Cortex of kidney (tissue), 1 donor: ENCODE measurements at places on chromosomes 5 and 9.

- DNase-seq, result no peak
These were observed 9.3 kb upstream of the ADRA1B start for GRCh38 chr5:159906943-159907342.

DNA sequence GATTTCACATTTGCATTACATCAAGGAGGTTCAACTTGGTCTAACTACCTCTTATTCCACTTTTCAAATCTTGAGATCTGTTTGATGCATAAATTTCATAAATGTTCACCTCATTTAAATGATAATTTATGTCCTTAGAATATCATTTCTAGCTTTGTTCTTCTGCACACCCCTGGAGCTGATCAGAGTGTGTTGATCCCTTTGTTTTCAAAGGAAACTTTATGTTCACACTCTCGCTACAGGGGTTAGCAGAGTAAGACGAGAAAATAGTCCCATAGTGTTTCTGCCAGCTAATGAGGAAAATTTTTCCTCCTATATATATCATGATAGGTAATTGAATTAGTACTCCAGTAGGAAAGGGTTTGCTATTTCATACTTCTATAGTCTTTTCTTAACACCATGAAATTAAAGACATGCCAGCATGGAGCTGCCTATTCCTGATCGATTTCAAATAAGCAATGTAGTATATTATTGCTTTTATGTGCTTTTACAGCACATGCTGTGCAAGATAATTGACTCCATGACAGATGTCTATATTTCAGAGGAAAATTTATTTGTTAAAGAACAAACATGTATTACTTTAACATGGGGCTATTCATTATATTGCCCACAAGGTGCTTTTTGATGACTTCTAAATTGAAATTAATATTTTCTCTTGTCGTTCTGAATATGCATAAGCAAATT is 4.8 kb upstream of the PAM start:
- no peak for DNase-seq

- DNase-seq, result no peak
These were observed 211.0 kb downstream of the SNX18 start for GRCh38 chr5:54728588-54728915.

- DNase-seq, result no peak
These were observed 3.1 kb upstream of the UNC13B start for GRCh38 chr9:35158501-35159280.

DNA sequence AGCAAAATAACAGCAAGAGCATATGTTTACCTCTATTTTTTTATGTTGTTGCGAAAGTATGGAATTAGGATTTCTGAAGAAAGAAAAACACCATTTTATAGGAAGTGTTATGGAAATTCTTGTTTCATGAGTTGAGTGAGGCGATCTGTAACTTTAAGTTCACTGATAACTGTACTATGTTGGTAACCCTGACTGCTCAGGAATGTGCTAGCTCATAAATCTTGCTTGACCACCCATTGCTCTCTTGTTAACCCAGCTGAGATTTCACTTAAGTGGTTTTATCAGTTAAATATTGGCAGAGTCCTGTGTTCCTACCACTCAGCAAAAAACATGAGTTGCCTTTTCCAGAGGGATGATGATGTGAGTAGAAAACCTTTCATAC is 91.1 kb upstream of the STARD4 start:
- DNase-seq, result no peak

- no peak for DNase-seq
These were observed 8.3 kb downstream of the ATG10 start for GRCh38 chr5:81980160-81980559.

DNA sequence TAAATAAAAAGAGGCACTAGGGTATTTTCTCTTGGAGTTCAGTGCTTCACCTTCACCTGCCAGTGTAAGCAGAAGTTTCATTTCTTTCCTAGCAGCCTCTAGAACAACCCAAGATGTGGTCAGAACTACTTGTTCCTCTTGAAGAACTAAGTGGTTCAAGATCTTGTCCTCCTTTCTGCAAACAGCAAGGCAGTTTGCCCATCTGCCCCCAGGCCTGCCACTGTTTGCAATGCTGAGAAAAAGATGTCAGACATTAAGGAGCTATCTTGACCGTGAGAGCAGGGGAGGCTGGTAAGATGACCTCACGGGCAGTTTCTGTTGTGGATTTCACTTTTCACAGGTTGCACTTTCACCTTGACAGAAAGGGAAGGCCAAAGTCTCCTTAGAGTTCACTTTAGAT is 52.0 kb upstream of the KLF4 start:
- no peak for DNase-seq

GRCh38 chr9:117315236-117315635 is 99.6 kb downstream of the ASTN2 start:
- DNase-seq, result no peak

- no peak for DNase-seq
These were observed 169.9 kb downstream of the EFNA5 start for GRCh38 chr5:107500840-107501239.

- no peak for DNase-seq
These were observed 45.8 kb downstream of the PCDHGC5 start for GRCh38 chr5:141534492-141535213.

- no peak for DNase-seq
These were observed 159.0 kb downstream of the HACD4 start for GRCh38 chr9:20872340-20872977.

- DNase-seq, result no peak
These were observed 124.5 kb downstream of the EDIL3 start for GRCh38 chr5:84260140-84260539.

DNA sequence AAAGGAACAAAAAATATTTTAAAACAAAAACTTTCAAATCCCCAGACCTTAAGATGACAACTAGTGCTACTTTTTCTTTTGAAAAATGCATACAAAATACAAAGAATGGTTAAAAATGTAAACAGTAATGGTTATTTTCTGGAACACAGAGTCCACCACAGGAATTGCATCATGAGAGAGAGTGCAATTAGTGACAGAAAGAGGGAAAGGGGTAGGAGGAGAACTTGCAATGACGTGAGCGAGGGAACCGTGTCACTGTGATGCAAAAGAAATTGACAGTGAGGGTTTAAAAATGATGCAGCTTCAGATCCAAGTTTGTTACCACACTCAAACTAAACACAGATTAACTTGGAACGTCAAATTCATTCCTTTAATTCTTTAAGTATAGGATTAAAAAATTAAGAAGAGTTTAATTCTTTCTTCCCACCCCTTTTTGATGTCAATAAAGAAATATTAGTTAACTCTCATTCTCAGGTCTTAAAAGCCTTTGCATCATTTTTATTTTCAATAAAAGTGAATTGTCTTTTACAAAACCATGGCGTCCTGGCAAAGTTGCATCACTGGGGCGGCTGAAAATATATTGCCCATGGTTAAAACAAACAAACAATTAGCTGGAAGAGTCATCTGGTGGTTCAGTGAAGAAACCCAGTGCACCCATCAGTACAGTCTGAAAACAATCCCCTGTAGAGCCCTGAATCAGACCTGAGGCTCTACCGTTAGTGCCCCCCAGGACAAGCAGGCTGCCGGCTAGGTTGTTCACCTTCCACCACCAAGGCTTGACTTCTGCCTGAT is 39.5 kb downstream of the MACROH2A1 start:
- DNase-seq, result no peak

DNA sequence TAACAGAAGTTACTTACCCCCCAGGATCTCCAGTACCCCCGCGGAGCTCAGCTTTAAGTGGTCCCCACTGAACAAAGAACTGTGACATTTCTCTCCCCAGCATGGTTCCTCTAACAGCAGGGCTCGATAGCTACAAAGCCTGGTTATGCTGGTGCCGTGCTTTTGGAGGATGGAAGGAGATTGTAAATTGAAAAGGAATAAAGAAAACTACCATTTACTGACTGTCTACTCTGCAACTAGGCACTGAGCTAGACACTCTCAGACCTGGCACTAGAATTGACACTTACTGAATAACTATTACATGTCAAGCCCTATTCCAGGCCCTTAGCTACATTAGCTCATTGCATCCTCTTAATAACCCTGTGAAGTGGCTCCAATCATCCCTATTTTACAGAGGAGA is 145.3 kb downstream of the TTLL11 start:
- DNase-seq, result no peak

- DNase-seq, result no peak
These were observed 62.7 kb upstream of the ANGPTL2 start for GRCh38 chr9:127185181-127185580.

DNA sequence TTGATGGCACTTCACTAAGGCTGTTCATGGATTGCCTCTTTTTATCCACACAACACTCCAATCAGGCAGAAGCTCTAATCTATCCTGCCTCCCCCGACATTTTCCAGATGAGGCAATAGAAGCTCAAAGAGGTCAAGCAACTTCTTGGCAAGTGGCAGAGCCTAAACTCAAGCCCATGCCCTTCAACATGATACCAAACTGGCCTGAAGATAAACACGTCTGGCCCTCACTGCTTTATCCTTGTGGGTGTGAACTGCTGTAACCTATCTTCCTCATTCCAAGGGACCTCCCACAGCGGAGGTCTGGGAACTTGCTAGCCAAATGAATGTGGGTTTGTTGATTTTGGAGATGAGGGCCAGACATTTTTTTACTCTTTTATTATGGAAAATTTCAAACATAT is 9.5 kb downstream of the SLC35A4 start:
- no peak for DNase-seq

GRCh38 chr9:121700165-121700831 is 48.9 kb downstream of the DAB2IP start:
- no peak for DNase-seq

- no peak for DNase-seq
These were observed 5.5 kb downstream of the EFCAB9 start for GRCh38 chr5:172199446-172199845.

GRCh38 chr9:111411266-111411665 is 72.9 kb downstream of the ECPAS start:
- DNase-seq, result no peak

DNA sequence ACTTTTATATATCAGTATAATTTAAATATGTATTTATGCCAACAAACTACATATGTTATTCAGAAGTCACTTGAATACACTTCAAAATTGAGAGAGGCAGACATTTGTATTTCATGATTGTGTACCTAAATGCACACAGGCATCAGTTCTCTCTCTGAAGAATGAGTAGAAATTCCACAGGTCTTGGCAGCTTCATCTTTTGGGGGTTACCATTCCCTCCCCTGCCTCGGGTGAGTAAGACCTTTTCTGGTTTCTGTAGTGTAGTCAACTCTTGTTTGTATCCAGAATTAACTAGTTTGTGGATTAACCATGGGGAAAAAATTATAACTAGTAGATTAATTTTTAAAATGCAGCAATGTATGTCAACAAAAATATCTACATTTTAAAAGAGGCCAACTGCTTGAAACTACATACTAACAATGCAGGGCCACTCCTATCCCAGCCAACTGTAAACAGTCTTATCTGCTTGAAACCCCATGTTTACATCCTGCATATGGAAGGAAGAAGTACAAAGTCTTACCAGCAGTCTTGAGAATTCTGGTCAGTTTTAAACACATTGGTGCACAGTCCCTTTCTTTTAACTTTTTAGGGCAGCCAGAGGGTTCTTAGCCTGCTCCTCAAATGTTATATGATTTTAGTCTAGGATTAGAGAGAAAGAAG is 339.6 kb upstream of the KIF2A start:
- DNase-seq, result no peak

DNA sequence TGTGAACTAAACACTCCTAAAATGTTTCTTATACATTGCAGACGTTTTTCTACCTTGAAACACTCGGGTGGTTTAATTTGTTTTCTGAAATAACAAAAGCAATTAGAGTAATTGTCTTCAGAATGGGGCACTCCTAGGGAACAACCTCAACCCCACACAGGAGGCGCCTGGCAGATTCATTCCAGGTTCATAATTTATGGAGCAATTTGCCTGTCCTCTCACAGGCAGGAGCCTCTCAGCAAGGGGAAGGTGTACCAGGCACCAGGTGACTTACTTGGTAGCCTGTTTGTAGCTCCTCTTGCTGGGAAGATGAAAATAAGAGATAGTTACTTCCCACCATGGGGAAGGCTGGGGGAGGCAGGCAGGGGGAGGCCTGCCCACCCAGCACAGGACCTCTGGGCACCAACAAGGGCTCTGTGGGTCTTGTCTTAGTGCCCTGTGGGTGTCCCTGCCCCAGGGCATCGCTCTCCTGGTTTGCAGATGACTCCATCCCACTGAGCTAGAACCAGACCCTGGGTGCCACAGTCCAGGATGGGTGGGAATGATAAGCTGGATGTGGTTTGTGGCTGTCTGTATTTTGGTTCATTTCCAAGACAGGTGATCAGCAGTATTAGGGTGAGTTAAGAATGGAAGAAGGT is 144.4 kb downstream of the FSTL4 start:
- no peak for DNase-seq

DNA sequence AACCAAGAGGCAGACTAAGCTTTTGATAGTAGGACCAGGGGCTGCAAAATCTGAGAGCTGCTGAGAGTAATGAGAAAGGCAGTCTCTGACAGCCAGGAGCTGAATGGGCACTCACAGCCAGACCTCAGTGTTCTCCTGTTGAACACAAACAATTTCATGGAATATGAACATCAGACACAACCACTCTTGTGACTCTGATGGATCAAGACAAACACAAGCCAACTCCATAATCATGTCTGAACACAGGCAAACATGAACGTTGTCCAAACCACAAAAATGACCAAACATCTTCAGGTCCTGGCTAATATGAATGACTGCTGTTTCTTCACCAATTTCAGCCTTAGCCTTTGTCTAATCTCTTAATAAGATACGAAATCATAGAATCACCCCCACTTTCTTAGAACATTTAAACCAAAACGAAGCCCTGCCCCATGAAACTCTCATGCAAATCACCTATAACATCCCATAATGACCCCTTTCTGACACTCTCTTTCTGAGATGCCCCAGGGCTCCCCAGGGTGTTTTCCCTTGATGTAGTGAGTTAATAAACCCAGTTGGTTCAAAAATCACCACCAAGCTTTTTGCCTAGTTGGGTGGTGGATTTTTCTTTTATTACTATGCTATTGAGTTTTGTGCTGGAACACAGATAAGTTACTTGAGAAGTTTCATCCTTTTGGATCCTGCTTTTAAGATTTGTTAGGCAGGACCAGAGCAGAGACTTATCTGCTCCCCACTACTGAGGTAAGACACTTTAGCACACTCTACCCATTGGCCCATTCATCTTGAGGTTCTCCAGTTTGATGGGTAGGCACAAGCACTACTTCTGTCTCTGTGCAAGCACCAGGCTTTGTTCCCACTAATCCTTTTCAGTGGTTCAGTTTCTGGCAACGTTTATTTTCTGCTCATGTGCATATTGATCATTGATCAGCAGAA is 5.9 kb upstream of the ERAP2 start:
- no peak for DNase-seq

- DNase-seq, result no peak
These were observed 444.6 kb downstream of the ZNF608 start for GRCh38 chr5:124301850-124302249.

GRCh38 chr9:115306865-115307264 is 188.9 kb upstream of the TNC start:
- no peak for DNase-seq
